ENCODE measurements at places on chromosomes 6 and 20.

- DNase-seq, result no peak
These were observed 1113.1 kb upstream of the CITED2 start for GRCh38 chr6:140487586-140487985.

DNA sequence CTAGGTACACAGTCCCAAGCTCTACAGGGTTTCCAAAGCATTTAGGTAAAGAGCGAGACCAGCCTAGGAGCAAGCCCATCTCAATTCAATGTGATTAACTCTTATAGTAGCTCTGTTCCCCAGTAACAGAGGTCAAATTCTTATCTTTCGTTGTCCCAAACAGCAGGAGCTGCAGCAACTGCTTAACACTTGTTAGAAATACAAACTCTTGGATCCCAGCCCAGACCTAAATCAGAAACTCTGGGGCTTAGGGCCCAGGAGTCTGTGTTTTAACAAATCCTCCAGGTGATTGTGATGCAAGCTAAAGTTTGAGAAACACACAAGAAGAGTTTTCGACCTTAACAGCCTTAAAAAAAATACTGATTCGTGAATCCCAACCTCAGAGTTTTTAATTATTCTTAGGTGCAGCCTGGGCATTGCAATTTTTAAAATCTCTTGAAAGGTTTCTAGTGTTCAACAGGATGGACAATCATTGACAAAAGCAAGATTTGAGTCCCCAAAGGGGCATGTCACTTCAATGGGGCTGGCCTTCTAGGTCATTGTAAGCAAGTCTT, 127.4 kb upstream of the HCRTR2 start:
- no peak for DNase-seq

- DNase-seq, result peak; percentile 82
These were observed 1.1 kb downstream of the CITED2 start for GRCh38 chr6:139373154-139373927.

GRCh38 chr6:122222761-122223160, 176.7 kb upstream of the HSF2 start:
- no peak for DNase-seq

Data from hematopoietic multipotent progenitor cell treated with erythropoietin and hydrocortisone succinate and interleukin-3 and kit ligand, for 17 days (in vitro differentiated cells).